ENCODE measurements at places on chromosomes 13 and 19. TPM values are rescaled to one million over a fixed set of nuclear protein-coding genes. Genes with fewer than 3 reads are reported as not detected.

DNA sequence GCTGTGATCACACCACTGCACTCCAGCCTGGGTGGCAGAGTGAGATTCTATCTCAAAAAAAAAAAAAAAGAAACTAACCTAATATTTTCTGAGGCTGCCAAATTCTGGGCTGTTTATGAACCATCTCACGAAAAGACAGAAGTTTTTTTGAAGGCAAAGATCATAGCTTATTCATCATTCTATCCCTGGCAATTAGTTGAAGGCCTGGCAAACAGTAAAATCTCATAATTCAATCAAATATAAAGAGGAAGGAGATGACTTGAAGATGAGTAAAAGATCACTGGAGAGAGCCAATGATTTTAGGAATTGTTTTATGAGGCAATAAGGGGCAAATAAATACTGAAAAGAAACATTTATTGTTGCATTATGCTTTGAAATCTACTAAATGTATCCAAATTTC, 216.5 kb downstream of the DCLK1 start:
- DNase-seq: no peak

IGFL1 gene
- polyA plus RNA-seq: 0.15 TPM

GRCh38 chr13:48682436-48682835, 28.7 kb downstream of the CYSLTR2 start:
- no peak for DNase-seq

ZNF43 gene
- polyA plus RNA-seq: 10.8 TPM

GRCh38 chr19:4399812-4400134, 574 bp downstream of the SH3GL1 start:
- no peak for DNase-seq

SIGLEC10 gene
- polyA plus RNA-seq: 75.4 TPM

- DNase-seq: no peak
Observed at GRCh38 chr13:73248711-73249580, 190.1 kb downstream of the KLF5 start.

DNA sequence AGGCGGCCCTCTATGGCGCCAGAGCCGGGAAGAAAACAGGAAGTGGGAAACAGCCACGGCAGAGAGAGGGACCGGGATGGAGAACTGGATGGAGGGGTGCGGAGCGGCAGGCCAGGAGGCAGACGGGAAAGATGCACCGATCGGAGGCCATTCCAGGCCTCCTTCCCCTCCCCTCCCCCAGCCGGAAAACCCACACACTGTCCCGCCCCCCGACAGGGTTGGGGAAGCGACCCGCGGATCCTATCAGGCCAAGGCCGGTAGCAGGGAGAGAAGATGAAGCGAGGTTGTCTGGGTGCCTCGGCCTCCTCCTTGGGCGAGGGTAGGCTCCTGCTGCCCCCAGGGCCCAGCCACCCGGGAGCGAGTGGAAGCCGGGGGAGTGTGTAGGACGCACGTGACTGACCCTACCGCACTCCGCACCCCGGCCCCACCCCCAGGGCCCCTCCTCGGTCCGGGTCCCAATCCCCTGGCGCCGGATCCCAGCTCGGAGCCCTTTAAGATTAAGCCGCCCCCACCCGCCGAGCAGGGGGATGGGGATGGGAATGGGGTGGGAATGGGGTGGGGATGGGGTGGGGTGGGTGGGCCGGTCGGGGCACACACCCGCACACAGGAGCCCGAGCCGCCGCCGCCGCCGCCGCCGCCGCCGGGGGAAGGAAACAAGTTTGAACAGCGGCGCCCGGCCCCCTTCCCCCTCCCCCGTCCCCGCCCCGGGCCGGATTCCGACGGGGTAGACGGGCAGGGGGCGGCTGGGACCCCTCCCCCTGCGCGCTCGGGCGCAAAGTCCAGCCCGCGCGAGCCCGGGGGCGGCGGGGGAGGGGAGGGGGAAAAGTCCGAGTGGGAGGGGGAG, 1.5 kb downstream of the ERF start:
- DNase-seq: peak; percentile 62

GRCh38 chr19:28737021-28737895, 475.7 kb downstream of the UQCRFS1 start:
- DNase-seq: peak; percentile 4

GRCh38 chr13:113544071-113544891, 40.3 kb upstream of the TFDP1 start:
- no peak for DNase-seq

DNA sequence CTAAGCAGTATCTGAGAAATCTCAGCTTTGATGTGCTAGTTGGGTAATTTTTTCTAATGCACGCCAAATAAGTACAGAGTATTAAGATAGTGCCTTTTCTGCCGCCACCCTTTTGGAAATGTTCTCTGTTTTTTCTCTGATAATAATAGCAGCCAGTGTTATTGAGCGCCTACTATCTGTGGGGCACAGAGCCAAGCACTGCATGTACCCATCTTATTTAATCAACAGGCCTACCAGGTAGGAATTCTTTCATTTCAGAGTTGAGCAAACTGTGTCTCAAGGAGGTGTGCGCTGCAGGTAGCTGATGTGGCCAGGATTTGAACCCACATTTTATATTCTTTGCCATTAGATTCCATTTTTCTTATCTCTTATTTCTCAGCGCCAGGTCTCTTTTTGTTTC, 1.4 kb downstream of the EPN1 start:
- DNase-seq: no peak

- no peak for DNase-seq
Observed at GRCh38 chr13:50438351-50438750, 405.1 kb downstream of the DLEU7 start.

DNA sequence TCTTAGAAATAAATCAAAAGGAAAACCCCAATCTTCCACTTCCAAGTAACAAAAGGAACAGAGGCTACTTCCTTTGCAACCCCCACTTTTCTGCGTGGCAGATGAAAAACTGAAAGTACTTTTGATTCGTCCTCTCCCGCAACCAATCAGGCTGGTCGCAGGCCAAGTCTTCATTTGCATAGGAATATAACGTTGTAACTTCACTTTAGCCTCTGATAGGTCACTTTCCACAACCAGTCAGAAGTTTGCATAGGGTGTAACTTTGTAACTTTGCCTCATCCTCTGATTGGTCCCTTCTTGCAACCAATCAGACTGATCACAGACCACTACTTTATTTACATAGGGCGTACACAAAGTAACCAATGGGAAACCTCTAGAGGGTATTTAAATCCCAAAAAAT, 37.2 kb downstream of the TGDS start:
- no peak for DNase-seq

APC2 gene
- 0.16 TPM for polyA plus RNA-seq

- no peak for DNase-seq
Observed at GRCh38 chr19:58354478-58355030, 1.3 kb upstream of the A1BG start.

- DNase-seq: no peak
Observed at GRCh38 chr13:79398127-79398526, 7.9 kb downstream of the RBM26 start.

IZUMO2 gene
- not detected for polyA plus RNA-seq

GRCh38 chr19:55661826-55662225, 7.0 kb downstream of the U2AF2 start:
- DNase-seq: no peak

- DNase-seq: no peak
Observed at GRCh38 chr13:21799671-21800070, 128.8 kb downstream of the FGF9 start.

DNA sequence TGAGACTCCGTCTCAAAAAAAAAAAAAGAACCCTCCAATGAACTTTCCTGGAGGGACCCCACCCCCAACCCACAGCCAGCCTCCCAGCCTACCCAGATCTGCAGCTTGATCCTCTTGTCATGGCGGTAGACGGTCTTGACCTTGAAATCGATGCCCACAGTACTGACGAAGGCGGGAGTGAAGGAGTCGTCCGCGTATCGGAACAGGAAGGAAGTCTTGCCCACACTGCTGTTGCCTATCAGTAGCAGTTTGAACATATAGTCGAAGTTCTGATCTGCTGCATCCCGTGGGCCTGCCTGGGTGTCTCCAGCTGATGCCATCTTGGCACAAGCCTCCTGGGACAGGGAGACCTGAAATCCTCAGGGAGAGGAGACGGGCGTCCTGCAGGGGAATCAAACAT, 2.4 kb downstream of the RAB3D start:
- DNase-seq: peak; percentile 11

GRCh38 chr19:7970716-7971448, 27.4 kb upstream of the TIMM44 start:
- DNase-seq: peak; percentile 45

VAV1 gene
- polyA plus RNA-seq: 62.7 TPM

- peak; percentile 84 for DNase-seq
Observed at GRCh38 chr19:40305403-40305802, 20.3 kb upstream of the AKT2 start.

GRCh38 chr19:18636183-18636968, 452 bp upstream of the KLHL26 start:
- peak; percentile 98 for DNase-seq

GRCh38 chr13:111533900-111534683, 213.7 kb downstream of the TEX29 start:
- no peak for DNase-seq

- no peak for DNase-seq
Observed at GRCh38 chr13:51916962-51917361, 55.2 kb downstream of the CCDC70 start.

- no peak for DNase-seq
Observed at GRCh38 chr19:23790641-23791488, 32.2 kb upstream of the ZNF681 start.

NKPD1 gene
- 0.36 TPM for polyA plus RNA-seq

DNA sequence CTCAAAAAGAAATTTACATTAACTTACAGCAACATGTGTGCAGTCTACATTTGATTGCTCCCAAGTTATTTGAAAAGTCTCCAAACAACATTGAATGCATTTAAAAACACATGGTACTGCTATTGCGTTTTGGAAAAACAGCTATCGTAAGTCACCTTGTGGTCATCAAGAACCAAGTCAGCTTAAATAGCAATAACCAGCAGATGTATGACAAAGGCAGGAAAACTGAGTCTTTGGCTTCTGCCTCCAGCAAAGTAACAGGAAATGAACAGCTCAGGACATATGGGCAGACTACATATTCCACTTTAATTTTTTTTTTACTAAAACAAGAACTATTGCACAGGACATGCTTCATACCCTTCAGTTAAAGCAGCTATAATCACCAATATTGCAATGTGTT, 580.6 kb upstream of the SPRY2 start:
- no peak for DNase-seq

DNA sequence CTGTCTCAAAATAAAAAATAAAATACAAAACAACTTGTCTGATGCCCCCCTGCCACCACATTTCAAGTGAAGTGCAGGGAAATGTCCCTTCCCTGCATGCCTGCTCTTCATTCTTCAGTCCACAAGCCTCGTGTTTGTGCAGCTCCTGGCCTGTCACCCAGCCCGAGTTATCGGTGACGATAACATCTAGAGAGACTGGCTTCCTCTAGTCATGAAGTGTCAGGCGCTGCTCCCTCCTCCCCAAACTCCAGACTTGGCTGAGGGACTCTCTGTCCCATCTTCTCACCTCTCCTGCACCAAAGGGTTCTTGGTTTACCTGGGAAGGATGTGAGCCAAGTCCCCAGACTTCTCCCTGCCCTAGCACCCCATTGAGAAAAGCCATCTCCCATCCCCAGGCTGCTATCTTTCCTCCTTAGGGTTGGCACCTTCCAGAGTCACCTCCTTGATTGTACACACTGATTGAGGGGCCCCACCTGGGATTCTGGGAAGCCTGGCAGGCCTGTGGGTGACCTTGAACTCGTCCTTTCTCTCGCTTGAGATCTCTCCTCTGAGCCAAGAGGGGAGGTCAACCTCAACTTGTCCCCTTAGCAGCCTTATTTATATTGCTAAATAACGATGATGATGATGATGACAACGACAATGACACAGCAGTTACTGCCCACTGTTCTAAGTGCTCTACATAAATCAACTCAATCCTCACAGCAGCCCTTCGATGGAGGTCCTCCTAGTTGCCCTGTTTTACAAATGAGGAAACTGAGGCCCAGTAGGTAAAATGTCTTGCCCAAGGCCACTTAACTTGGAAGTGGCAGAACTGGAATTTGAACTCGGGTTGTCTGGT, 13.1 kb upstream of the PLAUR start:
- DNase-seq: no peak
